ENCODE measurements at places on chromosomes 6 and 20.

- no peak for DNase-seq
These were observed 17.8 kb upstream of the ASF1A start for GRCh38 chr6:118876198-118876597.

DNA sequence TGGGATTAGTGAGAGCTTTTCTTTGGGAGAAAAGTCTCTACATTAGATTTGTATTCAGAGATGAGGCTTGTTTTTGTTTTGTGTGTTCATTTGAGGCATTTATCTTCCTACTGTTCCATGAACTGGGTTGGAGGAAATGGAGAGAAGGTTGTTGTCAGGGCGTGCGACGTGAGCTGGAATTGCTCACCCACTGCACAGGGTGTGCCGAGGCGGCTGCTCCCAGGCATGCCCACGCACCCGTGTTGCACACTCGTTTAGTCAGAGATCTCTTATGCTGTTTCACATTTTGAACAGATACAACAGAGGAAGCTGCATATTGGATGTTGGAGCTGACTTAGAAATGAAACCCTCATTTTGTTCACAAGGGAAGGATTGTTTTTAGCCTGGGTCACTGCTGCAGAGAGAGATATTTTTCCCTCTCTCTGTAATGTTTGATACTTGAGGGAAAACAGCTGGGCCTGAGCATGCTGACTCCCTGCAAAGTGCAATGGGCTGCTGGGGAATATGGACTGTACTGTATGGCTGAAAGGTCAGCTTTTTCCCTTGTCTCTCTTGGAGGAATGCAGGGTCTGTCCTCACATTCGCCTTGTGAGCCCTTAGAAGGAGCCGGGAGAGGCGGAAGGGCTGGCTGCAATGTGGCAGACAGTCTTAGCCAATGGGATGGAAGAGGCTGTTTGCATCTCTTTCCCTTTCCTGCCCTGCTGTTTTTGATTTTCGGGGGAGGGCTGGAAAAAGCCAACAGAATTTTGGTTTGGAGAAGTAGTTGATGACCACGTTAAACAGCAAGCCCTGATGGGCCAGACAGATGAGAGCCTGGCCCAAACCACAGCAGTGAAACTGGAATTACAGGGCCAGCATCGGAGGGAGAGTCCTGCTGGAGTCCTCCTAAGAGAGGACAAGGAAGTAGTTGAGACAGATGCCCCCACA, 170.8 kb downstream of the SASH1 start:
- DNase-seq = no peak

- no peak for DNase-seq
These were observed 20.3 kb downstream of the SNTA1 start for GRCh38 chr20:33423141-33423834.

- DNase-seq = no peak
These were observed 26.8 kb downstream of the DACT2 start for GRCh38 chr6:168292826-168293225.

- DNase-seq = peak; percentile 31
These were observed 157.0 kb upstream of the CITED2 start for GRCh38 chr6:139531148-139532115.

GRCh38 chr6:148671085-148671484, 75.7 kb upstream of the UST start:
- no peak for DNase-seq

- no peak for DNase-seq
These were observed 37.6 kb upstream of the GFOD1 start for GRCh38 chr6:13524801-13525508.

DNA sequence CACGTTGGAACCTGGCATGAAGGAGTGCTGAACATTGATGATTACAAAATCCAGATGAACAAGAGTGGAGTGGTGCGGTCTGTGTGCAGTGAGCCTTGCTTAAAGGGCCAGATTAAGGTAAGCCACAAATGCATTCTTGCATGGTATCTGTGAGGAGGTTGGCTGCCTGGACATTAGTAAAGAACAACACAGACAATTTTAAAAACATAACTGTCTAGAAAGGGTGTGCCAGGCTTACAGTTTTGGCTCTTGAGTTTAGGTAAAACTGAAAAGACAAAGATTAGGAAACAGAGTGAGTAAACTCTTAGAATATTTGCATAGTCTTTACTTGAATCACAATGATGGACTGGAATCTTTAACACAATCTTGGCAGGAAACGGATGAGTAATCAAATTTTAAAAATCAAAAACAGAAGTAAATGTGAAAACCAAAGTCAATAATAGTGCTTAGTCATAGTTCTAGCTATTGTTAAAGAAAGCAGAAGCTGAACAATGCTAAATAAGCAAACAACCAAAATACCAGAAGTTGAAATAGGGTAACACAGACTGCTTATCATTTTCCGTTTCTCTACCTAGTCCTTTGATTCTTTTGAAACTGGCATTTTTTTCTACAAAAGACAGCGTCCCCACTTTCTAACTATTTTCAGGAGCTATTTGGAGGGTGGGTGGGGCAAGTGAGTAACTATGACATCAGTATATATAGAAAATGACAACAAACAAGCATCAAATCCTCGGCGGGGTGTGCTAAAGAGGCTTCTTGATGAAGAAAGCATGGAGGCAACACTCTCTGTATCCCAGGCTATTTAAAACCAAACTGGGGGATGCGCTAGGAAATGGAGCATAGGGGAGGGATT, 185.8 kb upstream of the RAB32 start:
- DNase-seq = no peak

Data from stimulated activated CD4-positive, alpha-beta T cell treated with anti-CD3 and anti-CD28 coated beads, Interleukin-2, amount 100 ng/mL, for 24 hours (primary cell).